ENCODE measurements at places on chromosomes 4 and X. TPM values are rescaled to one million over a fixed set of nuclear protein-coding genes. Genes with fewer than 3 reads are reported as not detected.

RNF175 gene
- total RNA-seq, result 0.16 TPM

ATP2B3 gene
- not detected for total RNA-seq

PALLD gene
- total RNA-seq, result 62.4 TPM

SMAD1 gene
- 22.1 TPM for total RNA-seq

NHS gene
- total RNA-seq, result 2.0 TPM

SPANXB1 gene
- total RNA-seq, result not detected

ETDA gene
- not detected for total RNA-seq

SLC25A43 gene
- 11.3 TPM for total RNA-seq

TLR3 gene
- 1.1 TPM for total RNA-seq

LRP2BP gene
- 0.26 TPM for total RNA-seq

FAM47A gene
- not detected for total RNA-seq

SOWAHB gene
- not detected for total RNA-seq

BTC gene
- 0.63 TPM for total RNA-seq

PNCK gene
- total RNA-seq, result 0.17 TPM

SPANXD gene
- not detected for total RNA-seq

DYNLT3 gene
- 40.2 TPM for total RNA-seq

NIPAL1 gene
- not detected for total RNA-seq

TLR7 gene
- total RNA-seq, result not detected

UGT2A1 gene
- total RNA-seq, result not detected

SPANXA1 gene
- not detected for total RNA-seq

ARX gene
- total RNA-seq, result not detected

GYPA gene
- not detected for total RNA-seq

HMGB3 gene
- total RNA-seq, result 10.9 TPM

CSN1S1 gene
- not detected for total RNA-seq

HSFX3 gene
- not detected for total RNA-seq

SFRP2 gene
- not detected for total RNA-seq

CCDC110 gene
- total RNA-seq, result 2.0 TPM

NLGN4X gene
- not detected for total RNA-seq

SRPX gene
- total RNA-seq, result 329 TPM

MAMLD1 gene
- 0.32 TPM for total RNA-seq

SPON2 gene
- 703 TPM for total RNA-seq

PCDH10 gene
- total RNA-seq, result 0.79 TPM

XAGE1A gene
- not detected for total RNA-seq

UGT8 gene
- total RNA-seq, result not detected

ARSJ gene
- 17.0 TPM for total RNA-seq

NONO gene
- total RNA-seq, result 436 TPM

F8A3 gene
- 0.79 TPM for total RNA-seq

PAGE2 gene
- total RNA-seq, result not detected

PLS3 gene
- total RNA-seq, result 141 TPM

VGLL1 gene
- not detected for total RNA-seq

MAML3 gene
- 0.52 TPM for total RNA-seq

MAGEE2 gene
- total RNA-seq, result not detected

C4orf17 gene
- not detected for total RNA-seq

MPC1L gene
- total RNA-seq, result not detected

P2RY8 gene
- total RNA-seq, result not detected

POU3F4 gene
- not detected for total RNA-seq

SH3RF1 gene
- 12.4 TPM for total RNA-seq
